ENCODE measurements at places on chromosomes 7 and 10.

- no peak for DNase-seq
Measured at GRCh38 chr10:43402176-43402575, 6.8 kb downstream of the HNRNPF start.

- DNase-seq: no peak
Measured at GRCh38 chr10:101784558-101784957, 1.3 kb upstream of the NPM3 start.

DNA sequence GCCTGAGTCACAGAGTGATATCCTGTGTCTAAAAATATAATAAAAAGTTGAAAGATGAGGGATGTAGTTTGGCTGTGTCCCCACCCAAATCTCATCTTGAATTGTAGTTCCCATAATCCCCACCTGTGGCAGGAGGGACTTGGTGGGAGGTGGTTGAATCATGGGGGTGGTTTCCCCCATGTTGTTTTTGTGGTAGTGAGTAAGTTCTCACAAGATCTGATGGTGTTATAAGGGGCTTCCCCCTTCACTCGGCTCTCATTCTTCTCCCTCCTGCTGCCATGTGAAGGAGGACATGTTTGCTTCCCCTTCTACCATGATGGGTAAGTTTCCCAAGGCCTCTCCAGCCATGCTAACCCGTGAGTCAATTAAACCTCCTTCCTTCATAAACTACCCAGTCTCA lies 25.1 kb upstream of the UBE3C start:
- no peak for DNase-seq

GRCh38 chr7:27210441-27211083 lies 10.7 kb upstream of the HOXA13 start:
- DNase-seq: peak; percentile 48

GRCh38 chr7:101628522-101628921 lies 574 bp downstream of the MYL10 start:
- no peak for DNase-seq

DNA sequence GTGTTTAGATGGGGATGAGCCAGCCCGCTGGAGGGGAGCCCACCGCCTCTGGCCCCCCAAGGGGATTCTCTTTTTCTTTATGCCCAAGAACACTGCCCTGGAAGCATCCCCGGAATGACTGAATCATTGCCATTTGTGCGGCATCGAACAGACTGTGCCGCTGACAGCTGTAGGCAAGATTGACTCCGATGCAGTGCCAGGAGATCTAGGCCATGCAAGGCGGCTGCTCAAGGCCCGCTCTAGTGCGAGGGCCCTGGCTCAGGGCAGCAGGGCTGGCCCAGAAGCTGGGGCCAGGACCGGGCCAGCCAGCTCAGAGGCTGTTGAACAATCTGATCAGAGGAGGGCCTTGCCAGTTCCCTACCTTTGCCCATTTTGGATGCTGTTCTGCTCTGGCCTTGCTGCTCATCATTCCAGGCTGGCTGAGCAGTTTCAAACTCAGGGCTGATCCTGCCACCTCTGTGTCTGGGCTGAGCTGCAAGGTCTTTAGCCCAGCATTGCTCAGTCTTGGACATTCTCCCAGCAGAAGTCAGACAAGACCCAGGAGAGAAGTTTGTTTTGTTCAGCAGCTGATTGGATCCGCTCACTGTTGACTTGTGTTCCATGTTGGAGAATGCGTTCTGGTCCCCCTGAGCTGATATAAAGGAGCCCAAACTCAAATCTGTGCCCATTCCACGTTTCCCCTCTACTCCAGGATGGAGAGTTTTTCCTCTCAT lies 485.3 kb upstream of the GALNT17 start:
- DNase-seq: no peak

DNA sequence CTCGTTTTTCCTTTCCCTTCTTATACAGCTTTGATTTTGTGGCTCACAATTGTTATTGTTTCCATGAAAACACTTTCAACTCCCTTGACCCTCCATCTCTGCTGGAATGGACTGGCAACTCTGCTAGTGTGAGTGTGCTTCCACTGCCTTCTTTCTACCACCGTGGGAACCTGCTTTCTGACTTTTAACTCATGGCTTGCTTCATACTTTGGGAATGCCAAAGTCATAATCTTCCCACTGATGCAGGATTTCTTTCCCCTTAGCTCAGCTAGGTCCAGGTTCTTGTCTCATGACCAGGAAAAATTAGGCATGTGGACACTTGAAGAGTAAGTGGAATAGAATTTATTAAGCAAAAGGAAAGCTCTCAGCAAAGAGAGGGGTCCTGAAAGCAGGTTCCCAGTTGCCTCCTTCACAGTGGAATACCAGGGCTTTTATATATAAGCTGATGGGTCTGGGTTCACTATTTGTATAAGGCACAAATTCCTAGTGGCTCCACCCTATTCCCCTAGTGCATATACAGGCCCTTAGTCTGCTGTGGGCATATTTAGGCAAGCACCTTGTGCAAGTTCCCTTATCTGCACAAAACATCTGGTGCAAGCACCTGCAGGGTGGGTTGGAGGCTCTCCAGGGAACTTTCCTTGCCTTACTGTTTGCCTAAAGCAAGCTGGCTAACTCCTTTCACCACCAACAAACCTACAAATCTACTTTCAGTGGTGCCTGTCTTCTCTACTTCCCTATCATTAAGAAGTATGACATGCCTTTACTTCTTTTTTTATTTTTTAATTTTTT lies 119.5 kb downstream of the CFAP58 start:
- peak; percentile 33 for DNase-seq

DNA sequence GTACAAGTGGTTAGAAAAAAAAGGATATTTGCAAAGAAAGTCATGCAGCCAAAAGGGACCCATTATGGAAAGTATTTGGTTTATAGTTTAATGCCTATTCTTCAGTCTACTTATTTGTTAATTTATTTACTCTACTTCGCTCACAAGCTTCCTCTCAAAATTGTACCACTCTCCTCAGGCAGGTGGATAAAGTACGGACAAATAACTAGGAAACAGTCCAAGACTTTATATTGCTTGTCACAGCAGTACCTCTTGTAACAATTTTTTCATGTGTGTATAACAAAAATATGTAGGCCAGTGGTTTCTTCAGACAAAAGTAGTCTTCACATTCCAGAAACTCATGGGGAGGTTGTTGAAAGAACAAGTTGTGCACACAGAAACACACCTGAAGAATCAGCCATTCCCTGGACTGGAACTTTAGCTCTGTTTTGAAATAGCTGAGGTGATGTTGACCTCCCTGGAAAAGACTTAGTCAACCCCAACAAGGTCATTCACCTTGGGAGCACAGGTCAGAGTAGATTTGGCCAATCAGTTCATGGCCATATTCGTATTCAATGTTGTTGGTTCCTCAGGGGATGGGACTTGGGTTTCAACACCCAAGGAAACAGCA lies 73.4 kb downstream of the TES start:
- no peak for DNase-seq

DNA sequence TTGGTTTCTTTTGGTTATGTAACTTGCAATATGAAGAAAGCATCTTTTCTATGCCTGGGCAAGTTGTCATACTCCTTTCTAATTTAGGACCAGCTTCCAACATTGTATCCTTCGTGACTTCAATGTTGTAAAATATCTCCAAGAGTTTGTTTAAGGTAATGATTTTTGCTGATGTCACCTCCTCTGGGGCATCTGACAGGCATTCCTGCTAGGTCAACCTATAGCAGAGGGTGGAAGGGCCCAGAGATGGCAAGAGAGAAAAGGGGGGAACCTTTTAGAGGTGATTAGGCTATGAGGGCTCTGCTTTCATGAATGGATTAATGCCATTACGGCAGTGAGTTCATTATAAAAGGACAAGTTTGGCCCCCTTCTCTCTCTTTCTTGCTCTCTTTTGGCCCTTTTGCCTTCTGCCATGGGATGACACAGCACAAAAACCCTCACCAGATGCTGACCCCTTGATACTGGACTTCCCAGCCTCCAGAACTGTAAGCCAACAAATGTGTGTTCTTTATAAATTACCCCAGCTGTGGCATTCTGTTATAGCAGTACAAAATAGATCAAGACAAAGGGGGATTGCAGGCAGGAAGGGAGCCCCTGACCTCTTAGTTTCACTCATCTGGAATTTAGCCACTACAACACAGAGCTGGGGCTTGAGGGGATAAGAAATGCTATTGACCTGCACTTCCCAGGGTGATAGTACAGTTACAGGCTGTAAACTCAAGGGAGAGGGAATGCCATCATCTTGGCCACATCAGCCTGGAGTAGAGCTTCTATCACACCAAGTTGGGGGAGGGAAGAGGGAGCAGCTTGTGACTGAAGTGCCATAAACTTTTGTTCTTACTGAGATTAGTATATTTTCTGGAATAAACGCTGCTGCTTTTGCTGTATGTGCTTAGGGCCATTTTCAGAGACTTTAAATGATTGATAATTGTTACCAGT lies 195.9 kb downstream of the CFTR start:
- DNase-seq: no peak

GRCh38 chr10:30413996-30414576 lies 19.9 kb upstream of the MAP3K8 start:
- peak; percentile 55 for DNase-seq

- peak; percentile 93 for DNase-seq
Measured at GRCh38 chr10:30182191-30183054, 123.0 kb upstream of the JCAD start.

GRCh38 chr7:101363196-101363733 lies 590 bp downstream of the COL26A1 start:
- DNase-seq: no peak

DNA sequence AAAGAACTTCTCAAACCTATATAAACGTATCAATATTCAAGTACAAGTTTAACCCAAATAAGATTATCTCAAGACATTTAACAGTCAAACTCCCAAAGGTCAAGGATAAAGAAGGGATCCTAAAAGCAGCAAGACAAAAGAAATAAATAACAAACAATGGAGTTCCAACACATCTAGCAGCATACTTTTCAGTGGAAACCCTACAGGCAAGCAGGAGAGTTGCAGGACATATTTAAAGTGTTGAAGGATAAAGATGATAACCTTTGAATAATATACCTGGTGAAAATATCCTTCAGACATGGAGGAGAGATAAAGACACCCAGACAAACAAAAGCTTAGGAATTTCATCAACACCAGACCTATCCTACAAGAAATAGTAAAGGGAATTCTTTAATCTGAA lies 82.8 kb downstream of the TES start:
- DNase-seq: no peak

DNA sequence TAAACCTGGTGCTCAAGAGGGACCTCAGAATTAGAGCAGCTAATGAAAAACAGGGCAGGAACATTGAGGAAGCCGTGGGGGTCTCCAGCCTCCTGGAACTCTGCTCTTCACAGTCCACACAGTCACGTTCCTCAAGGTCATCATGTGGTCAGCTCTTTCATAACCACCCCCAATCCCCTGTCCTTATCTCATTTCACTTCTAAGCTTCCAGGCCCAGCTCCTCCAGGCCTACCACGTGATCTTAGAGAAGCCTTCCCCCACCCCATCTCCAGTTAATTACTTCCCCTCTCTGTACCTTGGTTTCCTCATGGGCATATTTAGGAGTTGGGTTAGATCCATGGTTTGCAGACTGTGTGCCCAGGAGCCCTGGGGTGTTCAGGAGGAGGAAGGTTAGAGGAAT lies 106.4 kb upstream of the TCF7L2 start:
- DNase-seq: no peak
